Naive thymus-derived CD4-positive, alpha-beta T cell (primary cell): ENCODE measurements at places on chromosomes 7 and 10. TPM values are rescaled to one million over a fixed set of nuclear protein-coding genes. Genes with fewer than 3 reads are reported as not detected.
A peak's percentile ranks its signal among the peaks of the same experiment; 100 is the strongest.

- H3K36me3 ChIP-seq = no peaks in the 10 kb centered on the region
- H3K27ac ChIP-seq = no peak overlapping the region
- no peak overlapping the region for H3K4me3 ChIP-seq
- no peaks in the 10 kb centered on the region for H3K4me1 ChIP-seq
Observed at GRCh38 chr7:64879086-64879730, 23.9 kb upstream of the ZNF273 start.

GRCh38 chr7:44580945-44581878 lies 819 bp downstream of the TMED4 start:
- H3K4me1 ChIP-seq = peaks cover 19% of the 10 kb centered on the region
- peak; percentile 61 for DNase-seq
- H3K4me3 ChIP-seq = peak overlapping the region; percentile 95
- peak overlapping the region; percentile 90 for H3K27ac ChIP-seq
- H3K27me3 ChIP-seq = no peaks in the 10 kb centered on the region
- peaks cover 23% of the 10 kb centered on the region for H3K36me3 ChIP-seq

- H3K4me1 ChIP-seq = no peaks in the 10 kb centered on the region
- no peak overlapping the region for H3K27ac ChIP-seq
- no peak overlapping the region for H3K4me3 ChIP-seq
- no peaks in the 10 kb centered on the region for H3K27me3 ChIP-seq
- no peak for DNase-seq
Observed at GRCh38 chr7:27424749-27425148, 182.1 kb downstream of the EVX1 start.

- no peak overlapping the region for H3K4me3 ChIP-seq
- no peak overlapping the region for H3K27ac ChIP-seq
- H3K4me1 ChIP-seq = no peaks in the 10 kb centered on the region
- DNase-seq = no peak
- no peaks in the 10 kb centered on the region for H3K36me3 ChIP-seq
- no peaks in the 10 kb centered on the region for H3K27me3 ChIP-seq
Observed at GRCh38 chr7:85191383-85191782, 4.5 kb upstream of the SEMA3D start.

DNA sequence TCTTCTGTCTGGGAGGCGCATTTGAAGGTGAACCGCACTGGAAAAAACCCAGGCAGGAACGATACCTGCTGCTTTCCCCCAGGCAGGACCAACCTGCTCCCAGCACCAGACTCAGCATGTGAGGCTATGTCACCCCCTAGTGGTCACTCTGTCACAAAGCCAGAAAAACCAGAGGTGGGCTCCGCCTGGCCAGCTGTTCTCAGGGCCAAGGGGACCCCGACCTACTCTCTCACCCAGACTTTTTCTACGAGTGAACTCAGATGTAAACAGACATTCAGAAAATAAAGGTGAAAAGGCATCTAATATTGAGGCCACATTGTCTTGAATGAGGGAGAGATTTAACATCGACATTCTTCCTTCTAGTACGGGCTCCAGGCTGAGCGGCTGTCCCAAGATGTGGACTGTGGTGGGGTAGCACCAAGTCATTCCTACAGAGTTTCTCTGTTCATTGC lies 117.3 kb downstream of the PRKAG2 start:
- no peaks in the 10 kb centered on the region for H3K27me3 ChIP-seq
- H3K36me3 ChIP-seq = peaks cover 2% of the 10 kb centered on the region
- peak; percentile 57 for DNase-seq
- no peak overlapping the region for H3K4me3 ChIP-seq
- H3K27ac ChIP-seq = no peak overlapping the region

DNA sequence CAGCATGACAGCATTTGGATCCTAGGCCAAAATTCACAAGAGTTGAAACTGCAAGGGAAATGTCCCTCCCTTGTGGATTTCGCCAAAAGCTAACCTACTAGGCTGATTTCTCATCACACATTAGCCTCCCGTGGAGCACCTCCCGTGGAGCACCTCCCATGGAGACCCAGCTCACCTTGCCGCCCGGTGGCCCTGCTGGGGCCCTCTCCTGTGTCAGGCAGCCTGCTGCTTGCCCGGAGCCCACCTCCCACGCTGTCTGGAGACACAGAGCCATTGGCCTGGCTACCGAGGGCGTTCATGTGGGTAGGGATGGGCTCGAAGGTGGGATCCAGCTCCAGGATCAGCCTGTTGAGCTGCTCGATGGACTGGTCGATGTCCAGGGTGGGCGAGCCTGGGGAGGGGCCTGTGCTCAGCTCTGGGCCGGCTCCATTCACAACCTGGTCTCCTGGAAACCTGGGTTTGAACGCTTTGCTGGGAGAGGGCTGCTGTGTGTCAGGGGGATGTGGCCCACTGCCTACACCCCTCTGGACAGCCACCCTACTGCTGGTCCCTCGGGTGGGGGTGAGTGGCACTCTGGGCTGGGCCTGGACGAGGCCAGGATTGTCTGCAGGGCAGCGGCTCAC lies 213.6 kb downstream of the TNS3 start:
- DNase-seq = no peak
- H3K4me1 ChIP-seq = no peaks in the 10 kb centered on the region
- H3K4me3 ChIP-seq = no peak overlapping the region
- no peak overlapping the region for H3K27ac ChIP-seq

DNA sequence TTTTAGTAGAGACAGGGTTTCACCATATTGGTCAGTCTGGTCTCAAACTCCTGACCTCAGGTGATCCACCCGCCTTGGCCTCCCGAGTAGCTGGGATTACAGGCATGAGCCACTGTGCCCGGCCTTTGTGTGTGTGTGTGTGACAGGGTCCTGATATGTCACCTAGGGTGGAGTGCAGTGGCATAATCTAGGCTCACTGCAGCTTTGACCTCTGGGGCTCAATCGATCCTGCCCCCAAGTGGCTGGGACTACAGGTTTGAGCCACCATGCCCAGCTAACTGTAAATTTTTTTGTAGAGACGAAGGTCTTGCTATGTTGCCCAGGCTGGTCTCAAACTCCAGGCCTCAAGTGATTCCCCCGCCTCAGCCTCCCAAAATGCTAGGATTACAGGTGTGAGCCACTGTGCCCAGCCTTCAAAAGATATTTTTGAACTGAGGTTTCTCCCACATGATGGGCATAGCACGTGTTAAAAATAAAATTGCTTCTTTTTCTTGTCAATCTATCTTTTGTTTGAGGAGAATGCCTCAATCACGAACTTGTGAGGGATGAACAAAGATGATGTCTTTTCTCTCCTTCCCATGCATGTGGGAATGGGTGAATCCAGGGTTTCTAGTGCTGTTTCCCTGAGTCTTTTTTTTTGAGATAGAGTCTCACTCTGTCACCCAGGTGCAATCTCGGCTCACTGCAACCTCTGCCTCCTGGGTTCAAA lies 30.8 kb upstream of the PSAP start:
- no peaks in the 10 kb centered on the region for H3K27me3 ChIP-seq
- H3K36me3 ChIP-seq = no peaks in the 10 kb centered on the region
- H3K4me1 ChIP-seq = peaks cover 24% of the 10 kb centered on the region
- H3K4me3 ChIP-seq = no peak overlapping the region

DNA sequence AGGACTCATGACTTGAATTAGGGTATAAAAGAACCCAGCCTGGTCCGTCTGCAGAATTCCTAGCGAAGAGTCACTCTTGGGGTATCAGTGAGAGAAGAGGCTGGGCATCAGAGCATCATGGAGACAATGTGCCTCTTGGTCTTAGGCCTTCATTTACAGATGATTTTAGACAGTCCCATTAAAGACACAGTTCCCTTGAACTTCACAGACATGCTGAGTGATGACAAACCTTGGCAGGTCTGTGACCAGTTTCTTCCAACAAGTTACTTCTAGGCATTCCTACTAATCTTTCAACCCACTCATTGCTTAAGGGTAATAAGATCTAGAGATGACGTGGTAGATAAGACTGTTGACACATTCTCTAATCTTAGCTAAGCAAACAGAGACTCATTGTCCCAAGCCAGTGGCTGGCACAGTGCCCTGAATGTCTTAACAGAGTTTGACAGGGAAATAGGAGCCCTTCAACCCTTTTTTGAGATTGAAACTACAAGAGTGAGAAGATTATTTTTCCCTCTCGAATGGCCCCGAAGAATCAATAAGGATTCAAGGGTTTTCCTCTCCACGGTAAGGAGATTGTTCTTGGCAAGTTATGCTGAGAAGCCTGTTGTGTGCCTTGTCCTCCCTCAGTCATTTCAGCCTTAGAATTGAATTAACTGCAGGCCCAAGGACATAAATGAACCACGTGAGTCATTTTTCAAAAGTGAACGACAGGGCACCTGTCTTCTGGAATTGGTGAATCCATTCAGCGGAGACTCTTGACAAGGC lies 281.1 kb downstream of the CCDC3 start:
- H3K4me3 ChIP-seq = no peak overlapping the region
- DNase-seq = no peak
- no peaks in the 10 kb centered on the region for H3K27me3 ChIP-seq
- no peaks in the 10 kb centered on the region for H3K4me1 ChIP-seq
- no peaks in the 10 kb centered on the region for H3K36me3 ChIP-seq
- no peak overlapping the region for H3K27ac ChIP-seq

DNA sequence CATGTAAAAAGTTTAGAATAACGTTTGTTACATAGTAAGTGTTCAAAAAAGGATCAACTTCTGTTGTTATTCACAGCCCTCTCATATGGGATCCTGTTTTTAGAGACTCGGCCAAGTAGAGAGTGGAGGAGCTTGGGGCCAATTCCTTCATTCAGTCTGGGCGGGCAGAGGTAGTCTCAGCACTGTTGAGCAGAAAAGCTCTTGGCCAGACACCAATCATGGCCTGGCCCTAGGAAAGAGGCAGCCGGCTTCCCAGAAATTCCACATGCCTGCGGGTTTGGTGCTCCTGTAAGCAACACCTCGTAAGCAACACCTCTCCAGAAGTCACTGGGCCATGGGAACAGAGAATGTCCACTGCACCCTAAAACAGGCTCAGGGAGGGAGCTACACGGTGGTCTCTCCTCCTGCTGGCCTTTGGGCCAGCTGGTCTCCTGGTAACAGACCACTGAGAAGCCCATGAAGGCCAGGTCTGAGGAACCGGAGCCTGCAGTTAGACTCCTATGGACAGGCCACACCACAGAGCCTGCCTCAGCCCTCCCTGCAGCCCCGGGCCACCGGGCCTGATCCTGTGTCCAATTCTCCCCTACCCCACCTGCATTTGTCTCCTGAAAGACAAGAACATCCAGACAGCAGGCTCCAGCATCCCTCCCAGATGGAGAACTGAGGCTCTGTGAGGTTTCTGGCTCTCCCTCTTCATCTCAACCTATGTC lies 149.1 kb downstream of the GRID1 start:
- no peaks in the 10 kb centered on the region for H3K36me3 ChIP-seq
- H3K27ac ChIP-seq = no peak overlapping the region
- no peak overlapping the region for H3K4me3 ChIP-seq
- DNase-seq = no peak
- no peaks in the 10 kb centered on the region for H3K4me1 ChIP-seq
- no peaks in the 10 kb centered on the region for H3K27me3 ChIP-seq

DNA sequence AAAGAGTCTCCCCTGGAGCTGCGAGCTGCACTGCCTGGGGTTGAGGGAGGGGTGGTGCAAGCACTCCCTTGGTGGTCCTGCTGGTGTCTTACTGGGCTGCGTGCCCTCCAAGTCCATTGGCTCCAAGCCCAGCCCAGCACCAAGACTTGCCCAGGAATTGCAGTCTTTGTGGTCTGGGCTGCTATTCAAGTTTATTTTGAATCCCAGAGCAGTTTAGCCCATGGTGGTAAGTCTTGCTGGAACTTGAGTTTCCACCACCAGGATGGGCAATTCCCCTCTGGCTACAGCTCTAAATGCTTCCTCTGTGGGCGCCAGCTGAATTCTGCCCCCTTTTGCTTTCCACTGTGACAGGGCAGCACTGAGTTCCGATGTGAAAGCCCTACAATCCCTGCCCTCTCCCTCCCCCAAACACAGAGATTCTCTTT lies 25.1 kb downstream of the GALNT11 start:
- H3K27ac ChIP-seq = no peak overlapping the region
- DNase-seq = no peak
- no peaks in the 10 kb centered on the region for H3K27me3 ChIP-seq
- no peaks in the 10 kb centered on the region for H3K4me1 ChIP-seq

DNA sequence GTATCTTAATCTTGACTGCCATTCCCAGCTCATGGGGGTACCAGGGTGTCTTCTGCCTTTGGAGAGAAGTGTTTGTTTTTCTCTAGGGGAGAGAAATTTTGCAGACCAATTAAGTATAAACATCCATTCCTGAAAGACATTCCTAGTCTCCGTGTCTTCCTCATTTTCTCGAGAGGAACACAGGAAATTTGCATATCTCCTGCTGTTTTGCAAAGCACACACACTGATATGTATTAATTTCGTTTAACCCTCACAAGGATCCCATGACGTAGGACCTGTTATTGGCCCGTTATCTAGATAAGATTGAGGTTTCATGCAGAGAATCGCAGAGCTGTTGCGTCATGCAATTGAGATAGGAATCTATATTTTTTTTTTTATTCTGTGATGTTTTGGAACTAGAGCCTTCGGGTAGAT lies 944 bp downstream of the RHBDD2 start:
- peak; percentile 79 for DNase-seq
- H3K4me3 ChIP-seq = peak overlapping the region; percentile 94
- H3K27ac ChIP-seq = peak overlapping the region; percentile 95
- H3K4me1 ChIP-seq = peaks cover 16% of the 10 kb centered on the region
- H3K27me3 ChIP-seq = no peaks in the 10 kb centered on the region
- peaks cover 16% of the 10 kb centered on the region for H3K36me3 ChIP-seq

DNA sequence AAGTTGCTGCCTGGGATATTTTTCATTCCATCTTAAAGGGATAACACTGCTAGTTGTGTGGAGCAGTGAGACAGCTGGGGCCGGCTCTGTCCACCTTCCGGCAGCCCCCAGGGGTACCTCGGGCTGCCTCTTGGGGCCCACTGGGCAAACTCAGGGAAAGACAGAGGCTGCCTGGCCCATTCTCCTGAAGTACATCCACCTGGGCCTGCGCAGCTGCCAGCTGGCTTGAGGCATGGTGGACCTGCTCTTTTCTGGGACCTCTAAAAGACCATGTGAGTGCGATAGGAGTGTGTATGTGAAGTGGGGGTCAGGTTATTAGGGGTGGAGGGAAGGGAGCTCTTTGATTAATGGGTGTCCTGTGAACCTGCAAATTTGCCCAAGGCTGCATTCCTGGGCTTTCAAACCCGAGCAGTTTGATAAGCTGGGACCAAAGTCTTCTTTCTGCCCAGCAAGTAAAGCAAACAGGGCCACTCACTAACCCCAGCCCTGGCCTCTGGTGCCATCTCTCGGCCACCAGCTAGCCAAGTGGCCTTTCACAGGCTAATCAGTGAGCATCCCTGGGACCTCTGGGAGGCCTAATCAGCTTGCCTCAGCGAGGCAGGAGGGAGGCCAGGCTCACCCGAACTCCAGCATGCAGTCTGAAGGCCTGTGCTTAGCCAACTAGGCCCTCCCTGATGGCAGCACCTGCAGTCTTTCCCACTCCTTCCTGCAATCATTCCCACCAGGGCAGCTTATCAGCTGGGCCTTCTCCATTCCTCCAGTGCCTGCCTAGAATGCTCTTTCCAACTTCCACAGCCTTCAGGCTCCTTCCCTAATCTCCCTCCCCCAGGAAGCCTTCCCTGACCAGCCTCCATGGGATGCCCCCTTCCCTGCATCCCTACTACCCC lies 954.7 kb upstream of the ZNF722 start:
- H3K4me3 ChIP-seq = no peak overlapping the region
- H3K4me1 ChIP-seq = no peaks in the 10 kb centered on the region
- DNase-seq = no peak
- no peaks in the 10 kb centered on the region for H3K27me3 ChIP-seq

The RAMP3 gene
- total RNA-seq = not detected

The AQP1 gene
- not detected for total RNA-seq

The ZC3HAV1 gene
- total RNA-seq = 129 TPM
